Fibroblast of skin of abdomen (primary cell): ENCODE measurements at places on chromosomes 6 and 20.

GRCh38 chr6:13488015-13488895, 855 bp upstream of the GFOD1 start:
- no peak for DNase-seq

DNA sequence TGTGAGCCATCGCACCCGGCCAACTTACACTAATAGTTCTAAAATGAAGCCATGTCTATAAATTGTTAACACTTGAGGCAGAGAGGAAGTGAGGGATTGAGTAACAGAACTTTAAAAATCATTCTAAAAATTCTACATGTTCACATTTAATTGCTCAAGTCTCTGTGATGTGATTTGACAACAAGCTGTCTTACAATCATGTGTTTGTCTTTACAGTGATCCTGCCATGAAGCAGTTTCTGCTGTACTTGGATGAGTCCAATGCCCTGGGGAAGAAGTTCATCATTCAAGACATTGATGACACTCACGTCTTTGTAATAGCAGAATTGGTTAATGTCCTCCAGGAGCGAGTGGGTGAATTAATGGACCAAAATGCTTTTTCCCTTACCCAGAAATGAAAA, 23.6 kb downstream of the GTF2H5 start:
- no peak for DNase-seq

DNA sequence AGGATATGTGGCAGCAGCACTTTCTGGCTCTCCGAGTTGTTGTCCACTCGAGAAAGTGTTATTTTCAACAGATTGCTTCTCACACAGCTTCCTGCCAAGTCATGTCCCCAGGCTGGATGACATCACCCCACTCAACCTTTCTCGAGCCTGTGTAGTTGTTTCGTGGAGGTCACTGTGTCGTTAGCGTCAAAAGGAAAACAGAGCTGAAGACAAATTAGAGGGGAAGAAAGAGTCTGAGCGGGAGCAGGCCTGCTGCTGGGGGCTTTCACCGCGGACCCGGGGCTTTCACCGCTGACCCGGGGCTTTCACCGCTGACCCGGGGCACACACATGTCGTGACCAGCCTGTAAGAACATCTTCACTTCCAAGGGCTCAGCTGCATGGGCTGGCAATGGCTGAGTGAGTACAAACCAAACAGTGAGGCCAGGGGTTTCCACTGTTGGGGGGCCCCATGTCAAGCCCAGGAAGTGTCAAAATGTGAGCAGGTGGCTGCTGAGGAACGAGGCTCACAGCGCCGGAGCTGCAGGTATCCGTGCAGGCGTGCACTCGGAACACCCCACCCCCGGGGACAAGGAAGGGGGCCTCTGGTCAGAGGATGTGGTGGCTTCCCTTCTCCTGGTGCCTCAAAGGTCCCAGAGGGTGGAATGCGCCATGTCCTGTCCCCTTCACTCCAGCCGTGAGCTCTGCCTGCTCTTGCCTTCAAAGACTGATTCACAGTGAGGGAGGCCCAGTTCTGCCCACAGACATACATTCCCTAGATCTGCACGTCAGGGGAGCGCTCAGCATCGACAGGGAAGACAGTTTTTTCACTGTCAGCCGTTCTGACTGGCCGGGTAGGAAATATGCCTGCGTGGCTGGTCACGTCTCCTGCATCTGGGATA, 365.9 kb downstream of the TAF4 start:
- DNase-seq: no peak

DNA sequence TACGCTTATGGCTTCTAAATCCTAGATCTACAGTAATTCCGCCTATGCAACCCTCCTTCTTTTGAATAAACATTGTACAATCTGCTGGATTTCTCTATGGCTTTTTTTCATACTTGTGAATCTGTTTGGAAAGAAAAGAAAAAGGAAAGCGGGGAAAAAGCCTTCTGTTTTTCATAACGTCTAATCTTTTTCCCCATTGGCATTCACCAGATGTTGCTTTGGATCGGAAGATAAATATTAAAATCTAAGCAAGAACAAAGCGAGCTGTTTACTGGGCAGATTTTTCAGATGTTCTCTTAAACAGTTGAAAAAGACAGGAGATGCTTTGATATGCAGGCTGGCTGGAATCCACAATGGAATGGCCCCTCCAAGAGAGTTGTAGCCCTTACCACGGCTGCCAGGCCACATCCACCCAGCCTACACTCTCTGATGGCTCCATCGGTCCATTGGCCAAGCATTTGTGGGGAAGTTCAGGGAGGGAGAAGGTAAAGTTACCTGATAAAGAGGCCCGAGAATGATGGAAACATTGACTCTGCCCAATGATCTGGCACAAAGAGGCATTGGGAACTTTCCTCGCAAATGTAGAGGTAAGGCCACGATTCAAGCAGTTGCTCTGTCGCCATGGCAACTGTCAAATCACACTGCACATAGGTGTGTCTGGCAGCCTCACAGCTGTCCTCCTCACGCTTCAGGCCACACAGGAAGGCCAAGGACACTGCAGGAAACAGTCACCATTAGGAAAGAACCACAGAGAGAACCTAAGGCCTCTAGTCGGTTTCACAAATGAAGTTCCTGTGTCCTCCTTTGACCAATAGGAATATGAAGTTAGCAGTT, 70.3 kb downstream of the PKHD1 start:
- DNase-seq: no peak

- DNase-seq: no peak
Measured at GRCh38 chr6:88619951-88620350, 343.5 kb downstream of the RNGTT start.

DNA sequence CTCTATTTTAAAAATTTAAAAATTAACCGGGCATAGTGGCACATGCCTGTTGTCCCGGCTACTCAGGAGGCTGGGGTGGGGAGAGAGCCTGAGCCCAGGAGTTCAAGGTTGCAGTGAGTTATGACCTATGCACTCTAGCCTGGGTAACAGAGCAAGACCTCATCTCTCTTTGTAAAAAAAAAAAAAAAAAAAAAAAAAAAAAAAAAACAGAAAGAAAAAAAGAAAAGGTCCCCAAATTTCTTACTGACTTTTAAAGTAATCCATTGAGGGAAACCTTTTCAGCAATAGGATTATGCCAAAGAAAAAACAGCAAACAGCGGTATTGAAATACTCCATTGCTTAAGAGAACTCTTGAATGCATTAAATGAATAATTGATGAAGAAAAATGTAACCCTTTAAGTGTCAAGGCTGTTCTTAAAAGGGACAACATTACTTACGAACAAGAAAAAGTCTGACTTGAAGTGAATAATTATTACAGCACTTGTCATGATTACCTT, 6.0 kb upstream of the DNAAF9 start:
- DNase-seq: no peak

DNA sequence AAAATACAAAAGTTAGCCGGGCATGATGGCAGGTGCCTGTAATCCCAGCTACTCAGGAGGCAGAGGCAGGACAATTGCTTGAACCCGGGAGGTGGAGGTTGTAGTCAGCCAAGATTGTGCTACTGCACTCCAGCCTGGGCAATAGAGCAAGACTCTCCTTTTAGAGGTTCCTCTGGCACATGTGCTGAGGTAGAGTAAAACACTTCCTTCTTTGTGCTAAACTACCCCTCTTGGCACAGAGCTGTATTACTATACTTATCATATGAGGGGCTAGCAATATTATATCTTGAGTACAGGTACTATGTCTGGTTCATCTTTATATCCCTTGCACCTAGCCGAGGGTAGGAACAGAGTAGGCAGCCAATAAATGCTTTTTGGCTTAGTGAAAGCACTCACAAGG, 40.2 kb upstream of the SAMHD1 start:
- no peak for DNase-seq

DNA sequence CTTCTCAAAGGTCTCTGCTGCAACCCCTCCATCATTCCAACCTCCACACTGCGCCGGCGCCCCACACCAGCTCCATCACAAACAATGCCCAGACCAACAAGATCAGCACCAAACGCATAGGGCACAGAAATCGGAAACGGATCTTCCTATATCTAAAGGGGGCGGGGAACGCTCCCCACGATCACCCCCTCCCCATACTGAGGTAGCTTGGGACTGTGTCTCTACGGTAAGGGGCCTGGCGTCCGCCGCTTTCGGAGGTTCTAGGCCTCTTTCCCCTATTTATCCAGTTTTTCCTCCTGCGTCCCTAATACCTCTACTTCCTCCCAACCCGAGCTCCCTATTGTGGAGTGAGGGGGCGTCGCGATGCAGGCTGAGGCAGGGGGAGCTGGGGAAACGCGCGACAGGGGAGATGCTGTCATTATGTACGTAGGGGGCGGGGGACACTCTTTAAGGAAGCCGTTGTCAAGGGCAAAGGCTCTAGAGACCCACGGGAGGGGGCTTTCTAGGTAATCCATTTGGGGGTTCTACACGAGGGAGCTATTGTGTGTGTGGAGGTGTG, 909 bp downstream of the DNAAF9 start:
- DNase-seq: no peak

GRCh38 chr20:21509597-21510371, 4.1 kb downstream of the NKX2-2 start:
- peak; percentile 43 for DNase-seq

GRCh38 chr6:44263354-44264100, 1.8 kb downstream of the NFKBIE start:
- no peak for DNase-seq

DNA sequence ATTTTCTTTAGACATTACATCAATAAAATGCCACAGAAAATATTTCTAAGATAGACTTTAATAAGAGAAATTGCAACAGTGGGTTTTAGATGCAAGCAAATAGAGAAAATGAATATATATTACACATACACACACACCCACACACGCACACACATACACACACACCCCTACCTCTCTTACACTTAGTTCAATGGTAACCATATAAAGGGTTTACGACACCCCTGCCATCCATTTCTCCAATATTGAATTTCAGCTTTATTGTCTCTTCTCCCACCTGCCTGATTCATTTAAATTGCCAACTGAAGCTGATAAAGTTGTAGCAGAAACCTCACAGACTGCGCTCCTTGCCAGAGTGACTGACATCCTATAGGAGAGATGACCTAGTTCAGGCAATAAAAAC, 154.6 kb downstream of the ADAT2 start:
- DNase-seq: no peak

GRCh38 chr20:50493881-50494253, 16.3 kb upstream of the PTPN1 start:
- no peak for DNase-seq

- peak; percentile 67 for DNase-seq
Measured at GRCh38 chr20:11891776-11892545, 25.7 kb upstream of the BTBD3 start.

GRCh38 chr6:12803486-12803885, 86.9 kb downstream of the PHACTR1 start:
- peak; percentile 5 for DNase-seq

GRCh38 chr6:161489626-161490306, 215.9 kb upstream of the AGPAT4 start:
- peak; percentile 74 for DNase-seq

GRCh38 chr6:51118792-51119191, 300.1 kb downstream of the TFAP2B start:
- DNase-seq: no peak

GRCh38 chr20:9331707-9332435, 182.5 kb upstream of the LAMP5 start:
- no peak for DNase-seq

GRCh38 chr6:160382946-160383345, 34.8 kb downstream of the SLC22A3 start:
- DNase-seq: no peak

GRCh38 chr6:158764183-158764849, 54.9 kb downstream of the EZR start:
- no peak for DNase-seq

DNA sequence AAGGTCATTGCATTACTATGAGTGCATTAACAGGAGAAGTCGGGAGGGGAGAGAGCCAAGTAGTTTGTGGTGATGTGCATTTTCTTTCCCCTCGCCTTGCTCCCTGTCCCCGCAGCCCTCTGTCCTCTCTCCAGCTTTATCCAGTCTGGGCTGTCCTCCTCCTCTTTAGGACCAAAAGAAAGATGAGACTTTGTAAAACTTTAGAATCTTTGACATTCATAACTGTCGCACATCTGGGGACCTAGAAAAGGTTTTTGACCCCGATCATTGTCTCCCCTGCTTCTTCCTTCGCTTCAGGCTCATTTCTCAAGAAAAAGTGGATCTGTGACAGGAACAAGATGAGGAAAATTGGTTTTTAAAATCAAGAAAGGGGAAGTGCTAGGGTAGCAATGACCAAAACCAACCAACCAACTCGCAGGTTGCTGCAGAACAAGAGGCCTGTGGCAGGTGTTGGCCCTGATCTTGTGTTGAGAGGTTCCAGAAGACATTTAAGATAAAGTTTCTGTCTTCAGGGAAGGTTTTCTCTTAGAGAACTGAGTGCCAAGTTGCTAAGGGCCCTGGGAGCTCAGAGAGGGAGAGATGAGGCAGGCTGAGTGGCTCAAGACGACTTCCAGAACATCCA, 17.6 kb downstream of the SYTL3 start:
- no peak for DNase-seq
